Stimulated activated CD4-positive, alpha-beta T cell treated with anti-CD3 and anti-CD28 coated beads, Interleukin-1b, Interleukin-23, amount 100 ng/mL, for 1 hour (primary cell): ENCODE measurements at places on chromosomes 4 and X.

DNA sequence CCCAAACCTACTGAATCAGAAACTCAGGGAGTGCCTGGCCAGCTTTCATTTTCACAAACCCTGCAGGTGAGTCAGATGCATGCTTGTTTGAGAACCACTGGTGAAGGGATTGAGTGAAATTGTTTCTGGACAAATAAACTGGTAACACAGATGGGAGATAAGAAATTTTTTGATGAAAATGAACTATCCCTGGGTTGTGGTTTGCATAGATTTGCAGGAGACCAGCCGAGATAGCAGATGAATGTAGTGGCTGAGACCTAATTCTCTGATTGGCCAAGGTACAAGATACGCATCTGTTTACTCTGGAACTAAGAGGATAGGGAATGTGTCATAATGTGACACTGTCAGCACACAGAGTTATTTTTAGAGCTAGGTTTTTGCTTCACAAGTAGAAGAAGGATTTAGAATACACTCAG lies 117.8 kb upstream of the NOCT start:
- no peak for DNase-seq

DNA sequence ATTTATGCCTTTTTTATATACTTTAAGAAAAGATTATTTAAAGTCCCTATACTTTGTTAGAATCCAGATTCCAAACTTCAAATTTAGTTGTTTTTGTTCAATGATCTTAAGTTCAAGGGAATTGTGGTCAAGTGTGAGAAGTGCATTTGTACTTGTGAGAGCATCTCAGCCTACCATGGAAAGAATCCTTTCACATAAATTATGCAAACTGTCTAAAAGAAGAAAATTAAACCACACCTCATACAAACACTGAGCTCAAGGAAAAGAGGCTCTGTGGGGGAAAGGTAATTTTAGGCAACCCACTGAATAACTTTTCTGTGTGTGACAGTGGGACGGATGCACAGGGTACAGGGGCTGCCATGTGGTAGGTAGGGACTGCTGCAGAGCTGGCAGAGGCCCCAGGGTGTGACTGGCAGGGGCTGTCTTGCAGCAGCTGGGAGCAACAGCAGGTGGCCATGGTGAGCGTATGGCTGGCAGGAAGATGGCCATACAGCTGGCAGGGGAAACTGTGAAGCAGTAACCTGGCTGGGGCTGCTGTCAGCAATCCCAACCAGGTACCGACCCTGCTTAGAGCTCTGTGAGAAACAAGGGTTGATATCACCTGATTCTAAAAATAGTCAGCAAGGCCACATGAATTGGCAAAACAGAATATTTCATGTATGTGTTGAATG lies 130.6 kb downstream of the UGT8 start:
- no peak for DNase-seq

DNA sequence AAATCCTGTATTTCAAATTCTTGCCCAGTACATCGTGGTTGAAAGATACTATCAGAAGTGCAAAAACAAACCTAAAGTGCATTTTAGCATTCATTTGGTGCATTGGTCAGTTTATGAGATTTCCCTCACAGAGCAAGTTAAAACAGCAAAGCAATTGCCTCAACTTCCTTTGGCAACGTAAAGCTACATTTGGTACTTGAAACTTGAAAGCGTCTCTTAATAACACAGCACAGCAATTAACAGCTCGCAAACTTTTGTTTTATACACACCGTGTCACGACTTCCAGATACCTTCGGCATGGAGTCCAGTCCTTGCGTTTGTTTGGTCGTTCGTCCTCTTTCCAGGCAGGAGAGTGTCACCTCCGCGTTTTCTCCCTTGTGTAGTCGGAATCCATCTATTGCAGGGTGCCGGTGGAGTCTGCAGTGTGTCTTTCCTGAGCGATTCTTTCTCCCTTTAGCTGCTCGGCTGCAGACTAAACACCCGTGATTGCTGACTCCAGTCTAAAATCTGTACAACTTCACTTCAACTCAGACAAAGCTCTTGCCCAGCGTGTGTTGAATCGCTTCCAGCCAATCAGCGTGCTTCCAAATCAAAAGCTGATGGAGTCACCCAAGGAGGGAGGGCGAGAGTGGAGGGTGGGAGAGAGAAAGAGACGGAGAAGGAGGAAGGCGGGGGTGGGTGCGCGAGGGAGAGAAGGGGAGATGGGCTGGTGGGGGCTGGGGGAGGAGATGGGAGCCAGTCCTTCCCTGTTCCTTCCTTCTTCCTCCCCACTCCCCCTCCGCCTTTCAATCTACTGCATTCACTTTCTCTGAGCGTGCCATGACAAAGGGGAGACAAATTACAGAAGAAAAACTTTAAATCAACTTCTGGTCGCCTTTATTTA lies at the start of gene PCDH18:
Gene PCDH18 (minus strand): TSS at position 509 of the 883 bp plus-strand sequence. CDS start 406 bp downstream, at position 103.
- DNase-seq = peak; percentile 0

- DNase-seq = no peak
These were observed 146.8 kb downstream of the CHRNA9 start for GRCh38 chr4:40481977-40482376.

DNA sequence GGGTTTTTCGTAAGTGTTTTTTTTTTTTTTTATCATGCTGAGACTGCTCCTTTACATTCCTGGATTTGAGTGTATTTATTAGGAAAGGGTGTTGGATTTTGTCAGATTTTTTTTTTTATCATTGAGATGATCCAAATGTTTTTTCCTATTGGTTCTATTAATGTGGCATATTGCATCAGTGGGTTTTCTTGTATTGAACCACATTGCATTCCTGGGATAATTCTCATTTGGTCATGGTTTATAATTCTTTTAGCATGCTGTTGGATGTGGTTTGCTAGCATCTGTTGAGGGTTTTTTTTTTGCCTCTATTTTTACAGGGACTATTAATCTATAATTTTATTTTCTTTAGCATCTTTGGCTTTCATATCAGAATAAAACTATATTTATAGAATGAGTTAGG lies 28.8 kb downstream of the COL4A5 start:
- DNase-seq = no peak

GRCh38 chr4:89599026-89599425 lies 237.9 kb downstream of the SNCA start:
- DNase-seq = no peak

GRCh38 chr4:40587826-40588225 lies 41.8 kb downstream of the RBM47 start:
- DNase-seq = no peak

DNA sequence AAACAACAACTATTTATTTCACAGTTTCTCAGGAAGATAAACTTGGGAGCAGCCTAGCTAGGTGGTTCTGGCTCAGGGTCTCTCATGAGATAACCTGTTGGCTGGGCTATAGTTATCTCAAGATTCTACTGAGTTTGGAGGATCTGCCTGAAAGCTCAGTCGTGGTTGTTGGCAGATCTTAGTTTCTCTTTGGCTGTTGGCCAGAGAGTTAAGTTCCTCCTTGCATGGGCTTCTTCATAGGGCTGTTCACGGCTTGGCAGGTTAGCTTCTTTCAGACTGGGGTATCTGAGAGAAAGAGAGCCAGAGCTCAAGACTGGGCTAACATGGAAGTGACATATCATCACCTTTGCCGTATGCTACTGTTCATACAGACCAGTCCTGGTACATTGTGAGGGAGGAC lies 28.7 kb downstream of the SEC24B start:
- DNase-seq = no peak

GRCh38 chr4:77020017-77020416 lies 55.8 kb downstream of the CCNI start:
- DNase-seq = no peak

- DNase-seq = no peak
These were observed 35.7 kb downstream of the APBB2 start for GRCh38 chr4:41178372-41179370.

- no peak for DNase-seq
These were observed 12.2 kb upstream of the TMEM164 start for GRCh38 chrX:109990582-109991276.

GRCh38 chr4:25743971-25744370 lies 88.3 kb downstream of the SLC34A2 start:
- DNase-seq = no peak

DNA sequence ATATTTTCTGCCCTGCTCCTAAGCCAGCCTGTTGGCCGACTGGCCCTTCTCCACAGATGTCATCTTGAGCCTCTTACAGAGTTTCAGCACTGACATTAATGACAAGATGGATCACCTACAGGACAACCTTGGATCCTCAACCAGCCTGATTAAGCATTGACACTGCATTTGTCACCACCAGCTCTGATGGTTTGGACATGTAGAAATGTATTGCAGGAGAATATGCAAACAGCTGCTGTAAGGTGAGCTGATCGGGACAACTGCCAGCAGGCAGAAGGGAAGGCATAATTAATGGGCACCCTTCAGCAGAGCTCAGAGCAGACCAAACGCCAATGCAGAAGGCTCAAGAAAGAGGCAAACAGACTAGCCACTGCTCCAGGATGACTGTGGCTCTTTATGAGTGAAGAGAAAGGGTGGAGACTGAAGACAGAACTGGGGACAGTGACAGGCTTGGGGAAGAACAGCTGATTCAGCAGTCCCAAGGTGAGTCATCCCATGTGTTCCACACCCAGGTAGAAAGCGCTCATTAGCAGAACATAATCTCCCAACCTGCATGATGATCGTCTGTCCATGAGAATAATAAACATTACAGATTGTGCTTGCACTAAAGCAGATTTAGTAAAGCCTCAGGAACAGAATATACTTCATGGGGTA lies 6.7 kb downstream of the CORIN start:
- no peak for DNase-seq

GRCh38 chrX:15098505-15098904 lies 171.4 kb downstream of the ASB9 start:
- no peak for DNase-seq

DNA sequence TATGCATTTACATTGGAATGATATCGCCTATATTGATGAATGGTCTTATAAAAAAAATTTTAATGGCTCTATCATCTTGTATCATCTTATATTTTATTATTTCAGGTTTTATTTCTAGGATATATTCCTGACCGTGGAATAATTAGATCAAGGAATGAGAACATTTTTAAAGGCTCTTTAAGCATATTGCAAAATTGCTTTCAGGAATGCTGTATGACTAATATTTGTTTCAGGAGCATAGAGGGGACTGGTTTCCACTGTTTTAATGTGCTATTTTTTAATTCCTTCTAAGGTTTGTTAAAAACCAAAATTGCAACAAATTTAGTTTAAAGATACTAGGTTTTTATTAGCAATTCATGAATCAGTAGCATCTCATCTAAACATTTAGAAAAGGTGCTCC lies 120.2 kb downstream of the BMPR1B start:
- DNase-seq = no peak

DNA sequence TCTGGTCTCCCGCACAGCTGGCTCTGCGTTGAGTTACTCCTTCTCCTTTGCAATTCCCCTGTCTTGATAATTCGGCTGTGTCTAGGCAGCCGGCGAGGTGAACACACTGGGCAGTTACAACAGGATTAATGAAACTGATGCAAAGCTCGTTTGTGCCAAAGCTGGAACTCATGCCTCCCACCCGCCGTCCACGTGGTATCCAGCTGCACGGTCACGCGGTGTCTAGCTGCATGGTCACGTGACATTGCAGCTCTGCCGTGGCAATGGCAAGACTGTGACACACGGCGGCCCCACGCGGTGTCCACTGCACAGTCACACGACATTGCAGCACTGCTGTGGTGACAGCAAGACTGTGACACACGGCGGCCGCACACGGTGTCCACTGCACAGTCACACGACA lies 31.2 kb upstream of the LRPAP1 start:
- no peak for DNase-seq

- no peak for DNase-seq
These were observed 10.6 kb downstream of the SYTL4 start for GRCh38 chrX:100721328-100721727.
